ENCODE measurements at places on chromosomes 11 and 22.

GRCh38 chr11:64570341-64570740 lies 20.7 kb upstream of the SLC22A12 start:
- DNase-seq, result no peak

GRCh38 chr11:46489656-46490560 lies 98.3 kb upstream of the CHRM4 start:
- DNase-seq, result peak; percentile 76

DNA sequence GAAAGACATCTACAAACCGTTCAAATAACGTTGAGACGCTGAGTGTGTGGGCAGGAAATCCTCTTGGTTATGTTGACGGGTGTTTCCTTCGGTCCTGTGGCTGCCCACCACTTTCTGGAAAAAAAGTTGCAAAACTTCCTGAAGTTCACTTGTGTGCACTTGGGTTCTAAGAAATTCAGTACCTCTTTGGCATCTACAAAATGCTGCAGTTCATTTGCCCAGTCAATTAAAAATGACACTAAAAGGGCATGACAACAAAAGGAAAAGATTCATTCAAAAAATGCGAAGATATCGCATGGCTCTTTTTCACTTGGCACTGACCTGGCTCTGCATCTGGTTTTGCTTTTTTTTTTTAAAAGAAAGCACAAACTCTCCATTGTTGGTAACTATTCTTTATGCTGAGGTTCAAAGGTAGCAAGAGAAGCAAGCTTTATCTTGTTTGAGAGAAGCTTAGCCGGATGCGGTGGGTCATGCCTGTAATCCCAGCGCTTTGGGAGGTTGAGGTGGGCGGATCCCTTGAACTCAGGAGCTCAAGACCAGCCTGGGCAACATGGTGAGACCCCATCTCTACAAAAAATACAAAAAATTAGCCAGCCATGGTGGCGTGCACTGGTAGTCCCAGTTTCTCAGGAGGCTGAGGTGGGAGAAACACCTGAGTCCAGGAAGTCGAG lies 10.6 kb upstream of the XBP1 start:
- DNase-seq, result peak; percentile 25

GRCh38 chr11:68375766-68376165 lies 63.4 kb downstream of the LRP5 start:
- DNase-seq, result no peak

DNA sequence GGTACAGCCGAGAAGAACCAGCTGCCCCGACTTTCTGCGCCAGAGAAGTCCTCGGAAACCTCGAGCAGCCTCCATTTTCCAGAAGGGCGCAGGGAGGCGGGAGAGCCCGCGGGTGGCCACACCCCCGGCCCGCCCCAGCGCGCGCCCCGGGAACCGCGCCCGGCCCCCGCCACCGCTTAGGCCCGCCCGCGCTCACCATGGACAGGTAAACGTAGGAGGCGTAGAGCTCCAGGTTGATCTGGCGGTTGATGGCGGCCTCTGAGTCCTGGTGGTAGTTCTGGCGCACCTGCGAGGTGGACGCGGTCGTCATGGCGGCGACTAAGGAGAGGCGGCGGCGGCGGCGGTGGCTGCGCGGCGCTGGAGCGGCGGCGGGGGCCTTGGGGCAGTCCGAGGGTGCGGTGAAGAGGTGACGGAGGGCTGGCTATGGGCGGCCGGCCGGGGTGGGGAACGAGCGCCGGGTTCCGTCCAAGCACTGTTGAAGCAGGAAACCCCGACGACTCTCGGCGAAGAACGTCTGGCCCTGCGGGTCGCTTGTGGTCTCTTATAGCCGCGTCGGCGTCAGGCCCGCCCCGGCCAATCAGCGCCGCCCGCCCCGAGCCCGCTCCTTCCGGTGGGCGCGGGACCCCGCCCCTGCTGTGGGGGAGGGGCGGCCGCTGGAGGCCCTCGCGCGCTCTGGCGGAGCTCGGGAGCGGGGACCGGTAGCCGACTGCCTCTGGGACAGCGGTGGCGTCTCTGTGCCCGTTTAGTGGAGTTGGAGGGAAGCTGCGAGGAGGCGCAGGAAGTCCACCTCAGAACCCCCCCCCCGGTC lies at the start of gene FTH1:
TSS of gene FTH1 (minus strand) at position 519 of the 808 bp plus-strand sequence. CDS start at position 310, 209 bp downstream.
- peak; percentile 89 for DNase-seq

GRCh38 chr11:47387944-47388696 lies 9.8 kb upstream of the SPI1 start:
- DNase-seq, result no peak

DNA sequence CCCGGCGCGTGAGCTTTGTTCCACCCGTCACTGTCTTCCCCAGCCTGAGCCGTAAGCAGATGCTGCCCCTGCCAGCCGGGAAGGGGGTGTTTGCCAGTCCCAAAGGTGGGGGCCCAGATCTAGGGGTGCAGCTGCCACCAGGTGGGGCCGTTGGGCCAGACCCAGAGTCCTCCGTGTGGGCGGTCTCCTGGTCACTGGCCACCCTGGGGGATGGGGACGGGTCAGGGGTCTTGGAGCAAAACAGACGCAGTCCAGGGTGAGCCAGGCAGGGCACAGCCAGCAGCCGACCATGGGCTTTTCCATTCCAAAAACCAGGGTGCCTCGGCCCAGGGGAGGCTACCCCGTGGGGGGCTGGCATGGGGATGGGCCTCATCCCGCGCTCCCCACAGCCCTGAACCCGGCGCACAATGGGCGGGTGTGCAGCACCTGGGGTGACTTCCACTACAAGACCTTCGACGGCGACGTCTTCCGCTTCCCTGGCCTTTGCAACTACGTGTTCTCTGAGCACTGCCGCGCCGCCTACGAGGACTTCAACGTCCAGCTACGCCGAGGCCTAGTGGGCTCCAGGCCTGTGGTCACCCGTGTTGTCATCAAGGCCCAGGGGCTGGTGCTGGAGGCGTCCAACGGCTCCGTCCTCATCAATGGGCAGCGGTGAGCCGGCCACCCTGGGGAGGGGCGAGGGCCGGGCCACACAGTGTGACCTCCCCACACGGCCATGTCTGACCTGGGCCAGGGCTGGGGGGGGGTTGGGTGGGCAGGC lies 3.5 kb downstream of the MUC5B start:
- DNase-seq, result no peak

DNA sequence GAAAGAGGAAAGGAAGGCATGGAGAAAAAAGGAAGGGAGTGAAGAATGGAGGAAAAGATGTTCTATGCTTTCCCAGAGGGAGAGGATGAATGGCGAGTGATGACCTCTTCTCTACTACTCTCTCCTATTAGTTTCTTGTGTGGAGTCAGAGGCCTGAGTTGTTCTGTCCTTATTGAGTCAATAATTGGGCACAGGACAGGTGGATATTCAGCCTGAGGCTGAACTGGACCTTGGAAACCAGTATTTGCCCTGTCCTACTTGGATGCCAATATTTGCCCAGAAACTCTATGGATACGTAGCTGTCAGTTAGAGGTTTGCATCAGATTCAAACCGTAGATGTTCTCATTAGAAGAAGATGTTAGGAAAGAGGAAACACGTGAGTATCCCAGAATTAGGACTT lies 17.6 kb upstream of the SWAP70 start:
- DNase-seq, result no peak

- DNase-seq, result no peak
Measured at GRCh38 chr11:42849362-42849761, 462.4 kb upstream of the API5 start.

- no peak for DNase-seq
Measured at GRCh38 chr11:113370634-113371033, 16.9 kb upstream of the ANKK1 start.

DNA sequence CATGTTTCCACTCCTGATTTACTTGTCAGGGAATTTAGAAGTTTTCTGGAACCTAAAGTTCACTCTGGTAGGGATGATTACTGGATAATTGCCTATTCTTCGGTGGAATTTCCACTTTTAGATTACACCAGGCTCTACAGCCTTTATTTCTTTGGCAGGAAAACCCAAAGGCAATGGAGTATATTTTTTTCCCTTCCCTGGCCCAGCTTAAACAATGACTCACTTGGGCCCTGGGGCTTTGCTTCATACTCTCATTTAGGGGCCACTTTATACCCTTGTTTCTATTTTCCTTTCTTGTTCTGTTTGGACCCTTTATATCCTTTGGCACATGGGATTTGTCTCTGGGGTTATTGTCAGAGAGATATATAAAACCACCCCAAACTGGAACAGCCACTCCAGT lies 114.7 kb downstream of the CSTPP1 start:
- DNase-seq, result no peak

DNA sequence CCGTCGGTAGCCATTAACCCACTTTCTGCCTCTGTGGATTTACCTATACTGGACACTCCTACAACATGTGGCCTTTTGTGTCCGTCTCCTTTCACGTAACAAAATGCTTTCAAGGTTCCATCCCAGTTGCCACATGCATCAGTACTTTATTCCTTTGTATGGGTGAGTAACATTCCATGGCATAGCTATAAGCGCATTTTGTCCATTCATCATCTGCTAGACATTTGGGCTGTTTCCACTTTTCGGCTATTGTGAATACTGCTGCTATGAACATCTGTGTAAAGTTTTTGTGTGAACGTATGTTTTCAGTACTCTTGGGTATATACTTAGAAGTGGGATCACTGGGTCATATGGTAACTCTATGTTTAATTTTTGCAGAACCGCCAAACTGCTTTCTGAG lies 257.2 kb downstream of the ST3GAL4 start:
- DNase-seq, result no peak

GRCh38 chr11:1921574-1922141 lies 2.2 kb downstream of the TNNT3 start:
- no peak for DNase-seq

DNA sequence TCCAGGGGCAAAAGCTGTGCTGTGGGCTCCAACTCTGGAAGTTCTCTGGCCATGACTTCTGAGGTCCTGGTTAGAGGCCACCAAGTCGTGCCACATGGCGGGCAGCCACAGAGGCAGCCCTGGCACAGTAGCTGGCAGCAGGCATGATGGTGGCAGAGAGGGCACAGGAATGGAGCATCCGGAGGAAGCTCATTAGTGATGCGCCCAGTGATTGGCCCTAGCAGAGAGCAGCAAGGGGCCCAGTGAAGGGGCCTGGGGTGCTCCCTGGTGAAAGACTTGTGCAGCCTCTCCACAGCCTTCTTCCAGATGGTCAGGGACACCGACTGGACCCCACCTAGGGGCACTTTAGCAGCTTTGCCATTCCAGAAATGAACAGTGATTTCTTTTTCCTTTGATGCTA lies 7.0 kb downstream of the C11orf16 start:
- DNase-seq, result no peak

DNA sequence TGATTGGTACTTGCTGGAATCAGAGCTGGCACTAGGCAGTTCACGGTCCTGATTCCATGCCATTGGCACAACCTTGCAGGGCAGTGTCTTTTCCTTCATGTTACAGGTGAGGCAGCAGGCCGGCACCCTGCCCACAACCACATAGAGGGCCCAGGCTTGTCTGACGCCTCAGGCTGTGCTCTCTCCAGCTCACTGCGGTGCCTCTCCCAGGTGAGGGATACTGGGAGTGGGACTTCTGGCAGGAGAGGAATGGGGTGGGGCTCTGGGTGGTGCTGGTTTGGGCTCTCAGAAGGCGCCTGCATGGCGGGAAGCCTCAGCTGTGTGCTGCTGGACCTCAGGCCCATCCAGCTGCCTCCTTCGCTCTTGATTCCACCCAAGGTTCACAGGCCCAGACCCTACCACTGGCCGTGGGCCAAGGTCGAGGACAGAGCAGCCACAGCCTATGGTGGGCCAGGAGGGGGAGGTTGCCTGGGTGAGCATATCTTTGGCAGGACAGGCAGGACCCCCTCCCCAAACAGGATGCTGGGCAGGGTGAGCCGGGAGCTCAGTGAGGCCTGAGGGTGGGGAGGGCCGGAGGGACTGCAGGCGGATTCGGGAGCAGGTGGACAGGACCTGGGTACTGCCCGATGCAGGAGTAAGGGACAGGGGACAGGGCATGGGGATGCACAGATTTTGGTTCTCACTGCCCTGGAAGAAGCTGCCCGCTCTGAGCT lies 7.0 kb upstream of the MPPED1 start:
- no peak for DNase-seq

DNA sequence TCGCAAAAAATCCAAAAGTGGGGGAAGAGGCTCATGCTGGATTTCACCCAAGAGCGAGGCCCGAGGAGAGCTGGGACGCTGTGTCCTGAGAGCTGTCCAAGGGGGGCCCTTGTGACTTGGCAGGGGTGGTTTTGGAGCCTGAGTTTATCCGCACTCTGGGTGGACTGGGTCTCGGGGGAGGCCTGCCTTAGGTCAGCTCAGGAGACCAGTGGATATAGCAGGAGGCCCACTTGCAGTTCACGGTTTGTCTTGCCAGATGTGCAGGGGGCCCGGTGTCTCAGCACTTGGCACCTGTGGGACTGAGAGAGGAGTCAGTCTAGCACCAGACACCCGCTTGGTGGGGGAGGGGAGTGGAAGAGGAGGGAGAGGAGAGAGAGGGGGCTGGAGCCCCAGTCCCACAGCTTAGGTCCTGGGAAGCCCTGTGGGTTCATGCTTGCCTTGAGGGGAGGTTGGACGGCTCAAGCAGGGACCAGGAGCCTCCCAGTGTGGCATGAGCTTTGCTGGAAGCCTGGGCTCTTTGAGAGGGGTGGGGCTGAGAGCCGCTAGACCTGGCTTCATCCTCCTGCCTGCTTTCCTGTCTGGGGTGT lies 33.4 kb downstream of the PARVB start:
- peak; percentile 12 for DNase-seq

GRCh38 chr22:27576815-27577573 lies 224.6 kb downstream of the MN1 start:
- peak; percentile 1 for DNase-seq

DNA sequence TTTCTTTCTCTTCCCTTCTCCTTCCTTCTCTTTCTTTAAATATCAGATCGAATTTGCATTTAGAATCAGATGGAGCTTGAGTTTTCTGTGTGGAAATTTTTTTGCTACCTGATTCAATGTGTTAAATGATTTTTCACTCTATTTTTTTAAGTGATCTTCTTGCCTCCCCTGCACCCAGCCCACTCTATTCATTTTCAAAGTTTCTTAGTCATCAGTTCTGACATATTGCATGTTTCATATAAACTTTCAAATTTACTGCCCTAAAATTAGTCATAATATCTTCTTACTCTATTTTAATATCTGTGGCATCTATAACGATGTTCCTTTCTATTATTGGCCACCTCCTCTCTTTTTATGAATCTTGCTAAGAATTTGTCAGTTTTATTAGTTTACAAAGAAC lies 69.1 kb downstream of the MTNR1B start:
- no peak for DNase-seq
